ENCODE measurements at places on chromosomes 13 and 19.

GRCh38 chr13:42538996-42539395 lies 35.0 kb upstream of the TNFSF11 start:
- no peak for DNase-seq

- DNase-seq: no peak
Observed at GRCh38 chr13:111907341-111907880, 159.5 kb upstream of the SOX1 start.

DNA sequence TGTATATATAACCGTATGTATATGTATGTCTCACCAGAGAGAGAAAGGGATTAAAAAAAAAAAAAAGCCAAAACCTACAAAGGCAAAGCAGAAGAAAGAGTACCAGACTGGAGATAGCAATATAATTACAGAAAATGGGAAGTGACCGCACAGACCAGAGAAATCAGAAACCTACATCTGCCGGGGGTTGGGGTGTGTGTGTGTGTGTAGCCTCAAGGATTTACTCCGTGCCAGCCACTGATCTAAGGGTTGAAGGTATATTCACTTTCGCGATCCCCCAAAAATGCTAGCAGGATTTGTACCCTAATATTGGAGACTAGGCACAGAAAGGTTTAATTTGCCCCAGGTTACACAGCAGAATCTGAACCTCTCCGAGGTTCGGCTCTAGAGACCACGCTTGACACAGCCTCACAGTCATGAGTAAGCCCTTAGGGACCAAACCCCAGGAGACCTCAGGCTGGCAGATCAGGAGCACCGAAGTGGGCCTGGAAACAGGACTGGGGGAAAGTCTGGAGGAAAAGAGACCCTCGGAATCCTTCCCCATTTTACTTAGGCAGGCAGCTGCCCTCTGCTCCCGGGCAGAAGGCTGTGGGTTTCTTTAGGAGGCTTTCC lies 14.8 kb downstream of the ARL11 start:
- no peak for DNase-seq

- no peak for DNase-seq
Observed at GRCh38 chr13:97978651-97979050, 25.2 kb downstream of the IPO5 start.

DNA sequence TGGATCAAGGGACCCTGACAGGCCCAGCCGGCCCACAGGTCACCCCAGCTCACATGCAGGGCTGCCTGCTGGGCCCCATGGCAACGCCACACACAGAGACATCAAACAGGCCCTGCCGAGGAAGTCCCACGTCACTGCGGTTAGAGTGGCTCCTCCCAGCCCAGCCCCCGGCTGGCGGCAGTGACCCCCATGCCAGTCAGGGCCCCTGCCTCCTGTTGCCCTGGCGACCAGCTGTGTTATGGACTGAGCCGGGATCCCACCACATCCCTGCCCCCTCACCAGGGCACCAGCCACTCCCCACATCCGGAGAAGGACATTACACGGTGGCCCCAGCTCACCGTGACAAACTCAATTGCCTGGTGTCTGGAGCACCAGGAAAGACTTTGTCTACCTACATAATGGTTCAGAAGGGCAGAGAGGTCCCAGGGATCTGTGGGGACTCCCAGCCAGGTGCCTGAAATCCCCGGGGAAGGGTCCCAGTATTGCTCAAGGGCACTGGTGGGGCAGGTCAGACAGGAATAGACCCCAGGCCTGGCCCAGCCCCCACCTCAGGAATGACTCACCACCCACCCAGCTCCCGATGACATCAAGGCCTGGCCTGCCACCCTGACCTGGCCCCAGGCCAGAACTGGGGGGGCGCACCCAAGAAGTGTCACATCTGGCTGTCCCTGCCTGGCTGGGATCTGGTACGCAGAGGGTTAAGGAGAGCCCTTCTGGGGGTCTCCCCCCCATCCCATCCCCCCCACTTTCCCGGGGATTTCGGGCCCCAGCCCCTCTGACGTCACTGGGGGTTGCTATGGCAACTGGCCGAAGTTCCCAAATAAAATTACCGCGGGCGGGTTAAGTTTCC lies 30.2 kb upstream of the NANOS3 start:
- DNase-seq: peak; percentile 99

DNA sequence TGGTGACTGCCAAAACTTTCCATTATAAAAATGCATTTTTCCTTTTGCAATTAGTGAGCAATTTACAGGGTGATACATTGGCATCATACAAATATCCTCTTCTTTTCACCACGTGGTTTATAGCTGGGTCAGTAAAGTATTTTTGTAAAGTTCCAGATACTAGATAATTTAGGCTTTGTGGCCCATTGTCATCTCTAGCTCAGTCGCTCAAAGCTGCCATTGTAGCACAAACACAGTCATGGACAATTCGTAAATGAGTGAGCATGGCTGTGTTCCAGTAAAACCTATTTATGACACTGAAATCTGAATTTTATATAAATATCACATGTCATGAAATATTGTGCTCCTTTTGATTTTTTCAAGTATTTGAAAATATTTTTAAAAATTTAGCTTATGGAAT lies 162.9 kb downstream of the USP12 start:
- no peak for DNase-seq

- DNase-seq: no peak
Observed at GRCh38 chr19:34104096-34104495, 68.2 kb upstream of the LSM14A start.

- DNase-seq: no peak
Observed at GRCh38 chr13:107545946-107546502, 669.3 kb downstream of the LIG4 start.

GRCh38 chr13:91468301-91468700 lies 69.9 kb downstream of the GPC5 start:
- no peak for DNase-seq

DNA sequence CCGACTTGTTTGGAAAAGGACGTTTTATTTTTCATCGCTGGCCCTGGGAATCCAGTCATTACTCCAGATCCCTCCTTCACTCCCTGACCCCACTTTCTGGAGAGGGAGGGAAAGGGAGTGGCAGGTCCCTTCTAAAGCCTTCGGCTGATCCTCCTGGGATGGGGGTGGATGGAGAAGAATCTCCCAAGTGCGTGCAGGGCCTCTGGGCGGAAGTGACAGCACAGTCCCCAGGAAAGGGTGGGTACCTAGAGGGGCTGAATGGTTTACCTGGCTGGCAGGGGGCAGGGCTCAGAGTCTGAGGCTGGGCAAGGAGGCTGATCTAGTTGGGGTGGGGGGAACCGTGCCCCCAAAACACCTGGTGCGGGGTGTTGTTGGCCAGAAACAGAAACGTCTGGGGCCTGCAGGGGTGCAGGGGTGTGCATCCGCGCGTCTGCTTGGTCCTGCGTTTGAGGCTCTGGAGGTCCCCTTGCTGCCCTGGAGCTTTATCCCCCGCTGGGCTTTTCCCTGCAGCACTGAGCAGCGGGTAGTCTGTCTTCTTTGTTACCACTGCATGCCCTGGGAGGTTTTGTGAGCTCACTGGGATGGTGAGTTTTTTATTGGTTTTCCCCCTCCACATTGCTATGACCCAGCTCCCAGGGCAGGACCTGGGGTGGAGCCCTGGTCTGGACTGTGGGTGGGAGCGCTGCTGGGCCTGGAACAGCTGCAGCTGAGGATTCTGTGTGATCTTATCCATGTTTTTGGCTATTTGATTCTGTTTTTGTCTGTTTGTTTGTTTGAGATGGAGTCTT lies 3.0 kb upstream of the ZNF628 start:
- no peak for DNase-seq

DNA sequence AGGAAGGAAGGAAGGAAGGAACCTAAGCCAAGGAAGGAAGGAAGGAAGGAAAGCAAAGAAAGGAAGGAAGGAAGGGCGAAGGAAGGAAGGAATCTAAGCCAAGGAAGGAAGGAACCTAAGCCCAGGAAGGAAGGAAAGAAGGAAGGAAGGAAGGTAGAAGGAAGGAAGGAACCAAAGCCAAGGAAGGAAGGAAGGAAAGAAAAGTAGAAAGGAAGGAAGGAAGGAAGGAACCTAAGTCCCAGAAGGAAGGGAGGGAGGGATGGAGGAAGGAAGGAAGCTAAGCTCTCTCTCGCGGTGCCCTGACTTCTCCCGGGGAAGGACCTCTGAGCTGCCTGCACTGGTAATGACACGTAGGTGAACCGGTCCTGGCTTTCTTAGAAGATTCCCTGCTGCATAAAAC lies 1.3 kb upstream of the RUBCNL start:
- DNase-seq: no peak

DNA sequence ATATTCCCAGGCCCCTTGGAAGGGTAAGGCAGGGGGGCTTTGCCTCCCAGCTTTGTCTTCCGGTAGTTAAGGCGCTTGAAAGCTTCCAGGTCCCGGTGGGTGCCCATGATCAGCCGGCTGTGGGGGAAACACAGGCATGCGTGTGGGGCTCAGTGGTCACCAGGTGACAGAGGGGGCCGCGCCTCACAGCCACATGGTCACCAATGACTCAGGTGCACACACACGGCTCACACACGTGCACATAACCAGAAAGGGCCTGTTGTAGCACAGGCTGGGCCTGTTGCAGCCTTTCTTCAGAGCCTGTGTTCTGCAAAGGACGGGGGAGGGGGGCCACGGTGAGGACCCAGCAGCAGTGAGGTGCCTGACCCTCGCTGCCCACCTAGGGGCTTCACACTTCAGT lies 5.9 kb downstream of the NANOS3 start:
- DNase-seq: no peak

GRCh38 chr13:79404985-79405384 lies 1.1 kb downstream of the RBM26 start:
- no peak for DNase-seq

- DNase-seq: no peak
Observed at GRCh38 chr13:30720172-30720869, 15.0 kb upstream of the ALOX5AP start.

DNA sequence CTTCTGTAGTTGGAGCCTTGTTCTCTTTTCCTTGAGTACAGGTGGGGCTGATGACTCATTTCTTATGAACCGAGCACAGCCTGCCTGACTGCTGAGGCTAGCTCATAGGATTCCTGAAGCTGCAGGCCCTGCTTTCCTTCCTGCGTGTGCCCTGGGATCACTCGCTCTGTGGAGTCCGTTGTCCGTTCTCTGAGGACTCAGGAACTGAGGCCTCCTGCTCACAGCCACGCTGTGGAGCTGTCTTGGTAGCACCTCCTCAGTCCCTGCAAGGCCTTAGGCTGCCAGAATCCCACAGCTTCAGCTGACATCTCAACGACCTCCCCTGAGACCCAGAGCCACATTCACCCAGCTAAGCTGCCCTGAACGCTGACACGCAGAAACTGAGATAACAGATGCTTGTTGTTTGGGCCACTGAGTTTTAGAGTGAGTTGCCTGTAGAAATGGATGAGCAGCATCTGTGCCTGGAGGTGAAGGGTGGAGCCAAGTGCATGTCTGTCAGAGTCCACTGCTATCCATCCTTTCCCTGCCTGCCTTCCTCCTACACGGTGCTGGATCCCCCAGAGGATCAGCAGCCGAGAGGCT lies 72.9 kb downstream of the ARHGEF7 start:
- DNase-seq: no peak

GRCh38 chr13:85379991-85380390 lies 419.2 kb downstream of the SLITRK6 start:
- no peak for DNase-seq

GRCh38 chr13:94079876-94080275 lies 399.6 kb downstream of the DCT start:
- no peak for DNase-seq

- DNase-seq: no peak
Observed at GRCh38 chr13:45315520-45316167, 25.3 kb downstream of the TPT1 start.

DNA sequence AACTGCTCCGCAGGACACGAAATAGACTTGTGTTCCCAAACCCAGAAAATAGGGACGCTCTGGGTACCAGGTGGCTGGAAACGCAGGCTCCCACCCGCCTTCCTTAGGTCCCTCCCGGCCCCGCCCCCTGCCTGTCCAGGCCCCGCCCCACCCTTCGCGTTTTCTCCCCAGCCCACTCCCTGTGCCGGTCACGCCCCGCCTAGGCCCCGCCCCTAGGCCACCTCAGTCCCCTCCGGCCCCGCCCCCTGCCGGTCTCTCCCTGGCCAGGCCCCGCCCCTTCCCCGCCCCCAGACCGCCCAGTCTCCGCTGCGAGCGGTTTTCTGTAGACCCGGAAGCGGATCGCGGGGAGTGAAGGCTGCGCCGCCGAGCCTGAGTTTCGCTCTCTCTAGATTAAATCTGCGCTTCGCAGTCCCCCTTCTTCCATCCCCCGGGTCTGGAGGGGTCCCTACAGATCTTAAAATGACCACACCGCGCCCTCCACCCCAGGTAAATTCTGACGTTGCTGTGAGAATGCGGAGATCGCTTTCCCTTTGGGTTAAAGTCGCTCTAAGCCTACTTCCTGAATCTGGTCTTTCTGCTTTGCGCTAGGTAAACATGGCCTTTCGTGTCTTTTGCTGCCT lies 3.7 kb upstream of the ZNF665 start:
- DNase-seq: peak; percentile 95

DNA sequence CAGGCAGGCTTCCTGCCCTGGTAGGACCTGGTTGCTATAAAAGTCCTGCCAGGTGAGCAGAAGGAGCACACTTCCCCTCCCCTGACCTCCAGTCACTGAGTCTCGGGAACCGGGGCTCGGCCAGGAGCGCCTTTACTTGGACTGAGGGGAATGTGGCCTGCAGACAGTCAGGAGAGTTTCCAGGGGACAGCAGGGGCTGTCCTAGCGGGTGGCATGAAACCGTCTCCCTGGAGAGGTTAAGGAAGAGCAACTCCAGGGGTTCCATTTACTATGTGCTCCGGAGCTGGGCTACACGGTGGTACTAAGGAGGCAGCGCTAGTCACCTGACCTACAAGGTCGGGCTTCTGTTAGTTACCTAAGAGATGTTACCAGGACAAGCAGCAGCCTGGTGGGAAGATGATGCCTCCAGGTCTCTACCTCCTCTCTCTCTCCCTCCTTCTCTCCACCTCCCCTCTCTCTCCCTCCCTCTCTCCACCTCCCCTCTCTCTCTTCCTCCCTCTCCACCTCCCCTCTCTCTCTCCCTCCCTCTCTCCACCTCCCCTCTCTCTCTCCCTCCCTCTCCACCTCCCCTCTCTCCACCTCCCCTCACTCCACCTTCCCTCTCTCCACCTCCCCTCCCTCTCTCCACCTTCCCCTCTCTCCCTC lies 4.1 kb upstream of the CNOT3 start:
- no peak for DNase-seq

DNA sequence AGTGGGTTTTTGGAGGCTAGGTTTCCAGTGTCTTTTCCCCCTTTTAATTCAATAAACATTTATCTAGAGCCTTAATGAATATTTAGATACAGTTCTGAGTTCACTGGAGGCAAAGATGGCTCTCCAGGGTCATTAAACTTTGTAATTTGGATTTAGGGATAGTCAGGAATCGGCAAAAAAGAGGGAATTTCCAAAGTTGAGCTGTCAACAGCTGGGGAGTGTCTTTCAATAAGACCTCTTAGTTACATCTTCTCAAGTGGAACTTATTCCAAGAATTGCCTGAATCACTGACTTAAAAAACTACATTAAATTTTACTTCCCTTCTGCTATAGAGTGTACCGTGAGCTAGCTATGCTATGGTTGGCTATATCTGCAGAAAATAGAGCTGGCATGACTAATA lies 2.0 kb downstream of the LRCH1 start:
- no peak for DNase-seq

- no peak for DNase-seq
Observed at GRCh38 chr19:17483605-17484002, 13.3 kb downstream of the SLC27A1 start.

GRCh38 chr13:76516586-76516985 lies 369.6 kb downstream of the KCTD12 start:
- no peak for DNase-seq

- DNase-seq: no peak
Observed at GRCh38 chr13:111178402-111178801, 63.3 kb downstream of the ARHGEF7 start.

Measured in effector memory CD8-positive, alpha-beta T cell (primary cell).